ENCODE measurements at places on chromosomes 13 and 19. TPM values are rescaled to one million over a fixed set of nuclear protein-coding genes. Genes with fewer than 3 reads are reported as not detected.

Gene FBN3
- total RNA-seq, result not detected

Gene RNF113B
- not detected for total RNA-seq

Gene RDH8
- total RNA-seq, result not detected

Gene OVOL3
- not detected for total RNA-seq

Gene CFAP97D2
- total RNA-seq, result not detected

Gene KLK7
- total RNA-seq, result not detected

Gene CLEC4G
- not detected for total RNA-seq

Gene GNA15
- total RNA-seq, result not detected

Gene FARP1
- total RNA-seq, result 50.9 TPM

Gene SIGLEC14
- not detected for total RNA-seq
